ENCODE measurements at places on chromosomes 16 and 17. TPM values are rescaled to one million over a fixed set of nuclear protein-coding genes. Genes with fewer than 3 reads are reported as not detected.

GRCh38 chr17:80104956-80105375 is 3.6 kb downstream of the GAA start:
- no peak overlapping the region for H3K4me3 ChIP-seq
- no peak for DNase-seq
- no peaks in the 10 kb centered on the region for H3K27me3 ChIP-seq
- peaks cover 13% of the 10 kb centered on the region for H3K4me1 ChIP-seq
- H3K36me3 ChIP-seq, result no peaks in the 10 kb centered on the region

DNA sequence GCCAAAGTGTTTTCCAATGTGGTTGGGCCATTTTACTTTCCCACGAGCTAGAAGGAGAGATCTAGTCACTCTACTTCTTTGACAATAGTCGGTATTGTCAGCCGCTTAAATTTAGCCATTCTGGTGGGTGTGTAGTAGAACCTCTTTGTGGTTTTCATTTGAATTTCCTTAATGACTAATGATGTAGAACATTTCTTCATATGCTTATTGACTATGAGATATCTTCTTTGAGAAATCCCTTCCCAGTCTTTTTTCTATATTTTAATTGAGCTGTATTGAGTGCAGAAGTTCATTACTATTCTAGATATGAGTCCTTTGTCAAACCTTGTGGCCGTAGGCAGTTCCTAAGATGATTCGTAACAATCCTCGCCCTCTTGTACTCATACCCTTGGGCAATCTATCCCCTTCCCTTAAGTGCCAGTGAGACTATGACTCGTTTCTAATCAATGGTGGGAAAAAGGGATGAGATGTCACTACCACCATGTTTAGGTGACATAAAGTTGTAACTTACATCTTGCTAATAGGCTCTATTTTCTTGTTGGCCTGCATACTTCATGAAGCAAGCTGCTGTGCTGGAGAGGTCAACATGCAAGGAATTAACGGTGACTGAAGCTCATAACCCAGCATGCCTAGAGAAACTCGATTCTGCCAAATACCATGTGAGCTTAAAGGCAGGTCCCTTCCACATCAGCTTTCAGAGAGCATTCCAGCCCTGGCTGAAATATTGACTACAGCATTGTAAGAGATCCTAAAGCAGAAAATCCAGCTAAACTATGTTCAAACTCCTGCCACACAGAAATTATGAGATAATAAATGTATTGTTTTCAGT is 817.9 kb upstream of the SOX9 start:
- no peaks in the 10 kb centered on the region for H3K4me1 ChIP-seq
- no peak for DNase-seq
- H3K27ac ChIP-seq, result no peak overlapping the region

DNA sequence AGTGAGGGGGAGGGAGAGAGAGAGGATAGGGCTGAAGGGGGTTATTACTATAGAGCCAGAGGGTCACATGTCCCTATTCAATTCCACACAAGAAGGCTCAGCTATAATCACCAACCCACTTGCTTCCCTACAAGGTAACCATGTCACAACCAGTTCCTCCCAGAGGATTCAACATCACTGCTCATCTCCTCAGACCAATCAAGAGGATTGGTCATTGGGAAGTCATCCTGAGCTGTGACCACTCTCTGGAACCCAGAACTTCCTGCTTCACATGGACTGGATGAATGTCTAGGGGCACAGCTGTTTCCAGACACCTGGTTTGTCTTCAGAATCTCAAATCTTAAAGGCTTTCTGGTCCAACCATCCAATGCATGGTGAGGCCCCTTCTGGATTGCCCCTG is 154.9 kb upstream of the SDK2 start:
- H3K4me1 ChIP-seq, result no peaks in the 10 kb centered on the region
- DNase-seq, result no peak
- no peak overlapping the region for H3K27ac ChIP-seq
- H3K27me3 ChIP-seq, result no peaks in the 10 kb centered on the region
- no peak overlapping the region for H3K4me3 ChIP-seq

- H3K27ac ChIP-seq, result no peak overlapping the region
- H3K36me3 ChIP-seq, result no peaks in the 10 kb centered on the region
These were observed 79.5 kb upstream of the RPL38 start for GRCh38 chr17:74123866-74124444.

GRCh38 chr16:67195676-67196075 is 3.3 kb upstream of the ELMO3 start:
- H3K4me1 ChIP-seq, result peaks cover 30% of the 10 kb centered on the region
- peaks cover 48% of the 10 kb centered on the region for H3K36me3 ChIP-seq
- DNase-seq, result no peak
- no peak overlapping the region for H3K27ac ChIP-seq

- no peaks in the 10 kb centered on the region for H3K36me3 ChIP-seq
- no peak overlapping the region for H3K27ac ChIP-seq
- H3K27me3 ChIP-seq, result no peaks in the 10 kb centered on the region
- H3K4me3 ChIP-seq, result no peak overlapping the region
- peaks cover 45% of the 10 kb centered on the region for H3K4me1 ChIP-seq
- DNase-seq, result no peak
These were observed 195.1 kb downstream of the CCDC182 start for GRCh38 chr17:57550016-57550415.

DNA sequence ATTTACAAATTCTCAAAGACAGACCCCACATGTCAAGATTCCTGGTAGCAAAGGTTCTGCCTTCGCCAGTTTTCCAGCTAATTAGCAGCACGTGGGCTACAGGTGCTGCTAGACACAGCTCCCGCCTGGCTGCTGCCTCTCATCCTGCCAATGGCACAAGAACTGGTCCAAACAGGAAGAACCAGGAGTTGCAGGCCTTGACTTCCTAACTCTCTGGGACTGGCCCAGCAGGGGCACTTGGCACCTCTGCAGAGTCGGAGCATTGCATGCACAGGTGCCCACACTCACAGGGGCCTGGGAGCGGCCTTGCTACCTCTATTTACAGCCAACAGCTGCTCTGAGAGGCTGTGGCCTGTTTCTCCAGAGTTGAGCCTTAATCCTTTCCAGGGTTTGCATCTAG is 39.6 kb downstream of the TK2 start:
- no peak overlapping the region for H3K4me3 ChIP-seq
- H3K4me1 ChIP-seq, result peaks cover 20% of the 10 kb centered on the region
- no peak for DNase-seq
- no peak overlapping the region for H3K27ac ChIP-seq
- no peaks in the 10 kb centered on the region for H3K27me3 ChIP-seq
- H3K36me3 ChIP-seq, result no peaks in the 10 kb centered on the region

GRCh38 chr16:66207883-66208265 is 158.6 kb upstream of the CDH5 start:
- H3K36me3 ChIP-seq, result no peaks in the 10 kb centered on the region
- DNase-seq, result no peak
- no peaks in the 10 kb centered on the region for H3K27me3 ChIP-seq
- H3K4me3 ChIP-seq, result no peak overlapping the region

- H3K27me3 ChIP-seq, result peaks cover 25% of the 10 kb centered on the region
- no peak for DNase-seq
- H3K4me1 ChIP-seq, result no peaks in the 10 kb centered on the region
- H3K4me3 ChIP-seq, result no peak overlapping the region
- no peak overlapping the region for H3K27ac ChIP-seq
These were observed 31.4 kb downstream of the ASGR1 start for GRCh38 chr17:7147772-7148171.

ZPBP2 gene
- not detected for total RNA-seq

ADAP2 gene
- 4.6 TPM for total RNA-seq

Measured in psoas muscle (tissue), 8 donors.